ENCODE measurements at places on chromosomes 4 and X.

DNA sequence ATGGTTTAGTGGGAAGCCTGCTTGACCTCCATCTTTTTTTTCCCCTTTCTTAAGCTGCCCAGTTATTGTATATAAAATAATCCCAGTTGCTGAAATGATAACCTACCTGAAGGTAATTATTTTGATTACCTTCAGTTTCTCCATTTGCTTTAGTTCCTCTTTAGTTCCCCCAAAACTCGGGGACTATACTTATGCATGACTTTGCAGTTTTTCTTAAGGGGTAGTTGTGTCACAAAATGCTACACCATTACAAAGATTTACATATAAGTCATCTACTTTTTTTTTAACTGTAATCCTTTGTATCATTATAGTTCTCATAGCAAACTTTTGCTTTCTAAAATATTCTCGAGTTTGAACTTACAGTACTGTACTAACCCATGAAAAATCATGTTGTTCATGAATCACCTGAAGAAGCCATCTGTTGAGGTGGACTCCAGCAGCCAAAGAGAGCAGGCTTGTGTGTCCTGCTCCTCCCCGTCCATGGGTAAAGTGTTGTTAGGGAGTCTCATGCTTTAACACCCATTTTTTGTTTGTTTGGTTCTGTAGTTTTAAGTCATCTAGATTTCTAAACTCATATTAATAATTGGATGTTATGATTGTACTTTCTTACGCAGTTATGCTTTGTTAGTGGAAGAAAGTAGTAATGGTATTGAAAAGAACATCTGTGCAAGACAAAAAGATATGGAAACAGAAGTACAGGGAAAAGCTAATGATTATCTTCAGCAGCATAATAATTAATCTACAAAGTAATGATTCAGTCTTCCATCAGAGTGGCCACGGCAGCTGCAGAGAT, 34.6 kb downstream of the HADH start:
- DNase-seq = peak; percentile 42

GRCh38 chr4:2306773-2307410, 45.0 kb upstream of the MXD4 start:
- DNase-seq = no peak

DNA sequence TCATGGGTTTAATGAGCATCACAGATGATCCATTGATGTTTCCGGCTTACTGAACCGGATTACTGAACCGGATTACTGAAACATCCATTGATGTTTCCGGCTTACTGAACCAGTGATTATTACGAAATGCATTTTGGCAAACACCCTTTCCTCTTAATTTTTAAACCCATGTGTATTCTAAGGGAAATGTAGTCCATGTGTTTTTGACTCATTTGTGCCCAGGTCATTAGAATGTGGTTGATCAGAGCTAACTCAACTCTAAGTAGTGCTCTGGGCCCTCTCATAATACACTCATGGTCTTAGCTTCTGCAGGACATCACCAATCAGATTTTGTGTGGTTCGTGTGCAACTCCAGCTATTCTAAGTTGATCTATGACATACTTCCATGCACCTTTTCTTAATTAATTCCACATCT, 141.6 kb downstream of the SPATA18 start:
- no peak for DNase-seq

DNA sequence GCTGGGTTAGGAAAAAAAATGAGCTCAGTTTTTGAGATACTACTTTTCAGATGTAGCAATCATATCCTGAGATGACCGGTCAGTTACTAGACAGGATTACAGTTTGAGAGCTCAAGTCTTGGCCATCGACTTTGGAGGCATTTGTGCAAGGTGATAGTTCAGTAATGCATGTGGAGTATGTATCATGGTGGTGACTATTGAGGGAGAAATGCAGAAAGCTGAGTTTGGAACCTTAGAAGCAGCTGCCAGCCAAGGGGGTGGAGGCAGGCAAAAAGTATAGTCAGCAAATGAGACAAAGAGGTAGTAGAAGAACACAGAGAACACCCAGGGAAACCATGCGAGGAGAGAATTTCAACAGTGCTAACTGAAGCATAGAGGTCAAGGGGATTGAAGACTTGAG, 48.7 kb upstream of the SLC4A4 start:
- no peak for DNase-seq

DNA sequence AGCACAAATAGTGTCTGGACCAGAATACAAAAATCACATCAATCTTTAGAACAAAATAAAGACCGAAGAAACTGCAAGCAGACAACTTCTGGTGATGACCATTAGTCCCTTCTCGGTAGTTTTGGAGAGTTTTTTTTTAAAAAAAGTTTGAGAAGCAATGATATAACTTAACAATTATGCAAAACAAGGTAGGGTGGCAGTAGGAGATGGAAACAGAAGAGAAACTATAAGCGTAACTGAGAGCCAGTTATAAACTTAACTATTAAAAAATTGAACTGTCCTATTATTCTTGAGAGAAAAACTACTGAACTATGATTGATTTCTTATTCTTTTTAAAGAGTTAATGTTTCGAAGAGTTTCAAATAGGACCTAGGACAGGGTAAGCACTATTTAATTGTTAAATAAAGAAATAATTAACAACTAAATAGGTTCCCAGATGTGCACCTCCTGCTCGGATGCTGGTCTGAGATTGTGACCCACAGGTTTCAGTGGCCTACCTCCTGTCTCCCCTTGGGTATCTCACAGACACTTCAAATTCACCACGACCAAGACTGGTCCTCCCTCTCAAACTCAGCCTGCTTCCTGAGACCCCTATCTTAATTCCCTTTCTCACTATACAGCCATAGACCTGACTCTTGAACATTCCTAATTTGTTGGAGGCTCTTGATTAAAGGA, 81.3 kb downstream of the LEF1 start:
- DNase-seq = no peak

GRCh38 chrX:71637848-71638247, 19.5 kb upstream of the CXCR3 start:
- DNase-seq = no peak

DNA sequence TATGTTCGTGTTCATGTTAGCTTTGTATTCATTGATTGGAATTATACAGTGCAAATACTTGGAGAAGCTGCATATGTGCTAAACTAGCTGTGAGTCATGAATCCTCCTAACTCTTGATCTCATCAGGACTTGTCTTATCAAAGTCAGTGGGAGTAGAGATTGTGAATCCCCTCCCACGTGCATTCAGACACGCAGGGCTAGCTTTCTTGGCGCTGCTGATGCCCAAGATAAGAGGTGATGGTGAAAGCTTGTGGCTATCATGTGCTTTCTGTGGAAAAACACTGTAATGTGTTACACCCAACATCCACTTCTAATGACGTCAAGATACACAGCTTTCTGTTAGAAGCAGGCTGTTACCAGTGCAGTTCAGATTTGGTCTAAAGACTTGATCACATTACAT, 348.7 kb upstream of the HAND2 start:
- no peak for DNase-seq

- DNase-seq = no peak
These were observed 211.1 kb downstream of the GUCY2F start for GRCh38 chrX:109270580-109271484.

- DNase-seq = no peak
These were observed 74.9 kb downstream of the PRRG1 start for GRCh38 chrX:37424000-37424429.

DNA sequence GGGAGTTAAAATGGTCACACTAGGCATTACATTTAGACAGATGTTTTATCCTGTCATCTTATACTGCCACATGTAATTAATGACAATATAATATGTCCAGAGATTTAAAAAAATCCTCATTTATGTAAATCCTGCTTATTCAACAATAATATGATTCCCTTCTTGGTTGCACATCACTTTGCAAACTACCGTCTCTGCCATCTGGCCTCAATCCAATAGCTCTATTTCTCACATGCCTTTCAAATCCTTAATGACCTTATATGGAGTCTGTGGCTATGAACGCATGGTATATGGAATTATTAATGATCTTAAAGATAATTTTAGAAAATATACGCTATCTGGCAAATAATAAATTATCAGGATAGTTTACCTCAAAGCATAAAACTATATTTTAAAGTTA, 144.5 kb downstream of the NPNT start:
- DNase-seq = no peak

DNA sequence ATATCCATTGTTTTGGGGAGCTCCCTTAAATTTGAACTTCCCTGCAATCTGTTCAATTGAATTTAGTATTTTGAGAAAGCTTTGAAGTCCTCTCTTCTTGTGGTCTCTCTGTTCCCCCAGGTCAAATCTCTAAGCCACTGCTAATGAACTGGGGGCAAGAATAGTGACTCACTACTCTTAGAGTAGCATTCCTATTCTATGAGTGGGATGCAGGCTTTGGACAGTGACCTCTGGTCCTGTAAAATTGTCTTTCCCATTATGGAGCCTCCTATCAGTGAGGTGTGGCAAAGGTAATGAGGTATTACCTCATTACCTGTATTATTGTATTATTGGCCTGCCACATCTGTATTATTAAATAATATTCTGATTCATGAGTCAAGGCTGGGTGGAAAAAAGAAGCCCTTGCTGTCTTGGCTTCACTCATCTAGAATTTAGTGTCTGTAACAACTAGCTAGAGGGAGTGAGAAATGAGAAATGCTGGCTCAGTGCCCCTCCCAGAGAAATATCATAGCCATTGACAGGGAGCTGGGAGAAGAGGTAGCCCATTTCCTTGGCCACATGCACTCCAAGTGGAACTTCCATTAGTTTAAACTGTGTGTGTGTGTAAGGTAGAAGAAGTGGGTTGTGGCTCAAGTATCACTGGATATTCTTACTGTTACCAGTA, 393.9 kb upstream of the CTSO start:
- no peak for DNase-seq

GRCh38 chr4:1746265-1746691, 25.0 kb downstream of the TACC3 start:
- peak; percentile 86 for DNase-seq

DNA sequence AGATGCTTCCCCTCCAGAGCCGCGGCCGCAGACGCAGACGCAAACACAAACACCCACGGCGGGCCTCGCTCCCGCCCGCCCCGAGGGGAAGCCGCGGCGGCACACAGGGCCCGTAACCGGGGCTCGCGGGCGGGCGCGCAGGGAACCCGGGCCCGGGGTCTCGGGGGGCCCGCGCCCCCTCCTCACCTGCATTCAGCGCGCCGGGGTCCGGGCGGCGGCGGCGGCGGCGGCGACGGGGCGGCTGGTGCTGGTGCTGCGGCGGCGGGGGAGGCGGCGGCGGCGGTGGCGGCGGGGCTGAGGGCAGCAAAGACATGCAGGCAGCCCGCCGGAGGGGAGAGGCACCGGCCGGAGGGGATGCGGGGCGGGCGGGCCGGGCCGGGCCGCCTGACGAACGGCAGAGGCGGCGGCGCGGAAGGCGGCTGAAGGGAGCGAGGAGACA, 255 bp upstream of the CNOT6L start:
- no peak for DNase-seq

- no peak for DNase-seq
These were observed 32.4 kb downstream of the CASP3 start for GRCh38 chr4:184616633-184617551.

DNA sequence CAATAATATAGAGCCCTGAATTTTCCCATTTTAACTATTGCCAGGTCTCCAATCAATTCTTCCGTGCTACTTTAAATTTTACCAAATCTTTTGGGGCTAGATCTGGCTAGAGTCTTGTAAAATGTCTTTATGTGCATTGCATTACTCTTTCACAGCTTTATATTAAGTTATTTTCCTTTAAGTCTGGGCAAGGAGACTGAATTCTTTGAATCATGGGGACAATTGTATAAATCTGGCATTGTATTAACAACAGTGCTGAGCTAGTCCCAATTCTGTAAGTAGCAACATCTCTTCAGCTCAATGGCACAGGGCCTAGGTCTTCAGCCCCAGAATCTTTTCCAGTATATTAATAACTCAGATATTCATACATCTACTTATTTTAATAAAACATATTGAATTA, 1080.4 kb upstream of the INTU start:
- DNase-seq = no peak

- DNase-seq = no peak
These were observed 512 bp downstream of the NOP14 start for GRCh38 chr4:2962614-2963174.

GRCh38 chr4:26034849-26035248, 120.8 kb downstream of the SMIM20 start:
- DNase-seq = no peak

DNA sequence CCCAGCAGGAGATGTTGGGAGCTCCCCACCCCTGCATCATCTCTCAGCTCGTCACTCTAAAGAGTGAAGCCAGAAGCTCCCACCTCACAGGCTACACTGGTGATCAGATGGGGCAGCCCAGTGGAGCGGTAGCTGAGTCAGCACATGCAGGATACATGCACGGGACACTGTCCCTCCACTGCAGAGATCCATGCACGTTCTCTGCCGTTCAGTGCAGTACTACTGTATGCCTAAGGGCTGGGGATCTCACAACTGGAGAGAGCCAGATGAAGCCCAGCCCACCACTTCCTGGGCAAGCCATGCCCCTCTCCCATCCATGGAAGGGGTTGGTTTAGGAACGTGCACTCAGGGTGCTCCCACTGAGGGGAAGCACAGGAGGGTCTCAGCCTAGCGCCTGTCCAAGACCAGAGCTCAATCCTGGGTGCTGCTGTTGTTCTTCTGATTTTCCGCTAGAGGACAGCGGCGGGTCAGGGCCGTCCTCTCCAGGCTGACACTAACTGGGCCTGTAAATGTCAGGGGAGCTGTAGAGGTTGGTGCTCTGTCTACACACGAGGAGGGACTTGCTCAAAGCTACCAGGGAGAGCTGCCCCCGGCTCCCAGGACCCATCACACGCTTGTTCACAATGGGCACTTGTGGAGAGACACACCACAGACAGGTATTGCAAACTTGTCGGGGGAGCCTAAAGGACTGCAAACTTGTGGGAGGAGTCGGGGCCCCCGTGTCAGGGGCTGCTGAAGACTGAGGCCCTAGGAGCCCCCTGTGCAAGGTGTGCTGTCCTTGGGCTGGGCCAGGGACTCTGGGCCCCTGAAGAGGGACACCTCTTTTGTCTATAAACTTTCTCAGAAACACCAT, 18.2 kb upstream of the ABLIM2 start:
- DNase-seq = peak; percentile 75

GRCh38 chr4:6386091-6386490, 86.3 kb downstream of the PPP2R2C start:
- no peak for DNase-seq

DNA sequence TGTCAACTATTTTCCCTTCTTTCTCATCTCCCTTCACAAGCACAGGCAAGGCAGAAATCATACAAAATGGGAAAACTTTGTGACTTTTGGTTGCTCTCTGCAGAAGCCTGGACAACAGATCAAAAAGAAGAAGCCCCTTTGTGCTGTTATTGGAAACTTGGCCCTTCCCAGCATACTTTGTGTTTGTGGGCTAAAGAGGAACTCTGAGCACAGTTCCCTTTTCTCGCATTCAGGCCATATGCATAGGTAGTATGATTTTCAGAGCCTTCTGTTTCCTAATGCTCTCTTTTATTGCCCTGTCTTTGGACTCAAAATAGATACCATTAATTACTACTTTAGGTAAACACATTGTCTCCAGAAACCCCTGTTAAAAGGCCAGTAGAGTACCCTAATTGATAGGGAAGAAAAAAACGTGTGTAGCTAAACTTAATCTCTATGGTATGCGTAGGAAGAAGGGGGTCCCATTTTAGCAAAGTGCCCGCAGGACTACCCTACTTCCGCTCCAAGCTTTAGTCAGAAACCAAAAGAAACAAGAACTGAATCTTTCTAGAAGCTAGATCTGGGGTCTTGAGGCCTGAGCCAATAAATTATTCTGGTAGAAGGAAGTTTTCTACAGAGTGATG, 26.6 kb downstream of the VSIG4 start:
- DNase-seq = no peak
